ENCODE measurements at places on chromosomes 13 and 19.

DNA sequence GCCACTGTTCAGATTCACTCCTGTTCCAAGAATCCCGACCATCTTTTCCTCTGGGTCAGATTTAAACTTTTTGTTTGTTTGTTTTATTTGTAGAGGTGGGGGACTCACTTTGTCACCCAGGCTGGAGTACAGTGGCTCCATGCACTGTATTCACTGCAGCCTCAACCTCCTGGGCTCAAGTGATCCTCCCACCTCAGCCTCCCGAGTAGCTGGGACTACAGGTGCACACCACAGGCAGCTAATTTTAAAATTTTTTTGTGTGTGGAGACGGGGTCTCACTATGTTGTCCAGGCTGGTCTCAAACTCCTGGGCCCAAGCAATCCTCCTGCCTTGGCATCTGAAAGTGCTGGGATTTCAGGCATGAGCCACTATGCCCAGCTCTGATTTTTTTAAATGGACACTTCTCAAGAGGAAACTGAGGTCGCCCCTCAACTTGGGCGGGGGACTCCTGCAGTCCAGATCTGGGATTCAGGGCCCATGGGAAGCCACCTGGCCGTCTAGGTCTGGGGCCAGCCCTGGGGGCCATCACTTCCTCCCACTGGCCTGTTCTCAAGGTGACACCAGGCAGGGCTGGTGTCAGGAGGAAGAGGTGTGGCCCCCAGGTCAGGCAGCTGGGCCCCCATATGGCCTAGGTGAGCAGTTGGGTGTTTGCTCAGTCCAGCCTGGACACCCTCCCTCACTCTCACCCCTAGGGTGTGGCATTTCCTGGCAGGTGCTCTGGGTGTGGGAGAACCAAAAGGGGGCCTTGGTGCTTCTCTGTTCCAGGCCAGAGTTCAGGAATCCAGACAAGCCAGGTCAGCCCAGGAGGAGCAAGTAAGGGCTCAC, 1.3 kb downstream of the B3GNT3 start:
- H3K36me3 ChIP-seq: no peaks in the 10 kb centered on the region
- DNase-seq: no peak
- peaks cover 17% of the 10 kb centered on the region for H3K4me1 ChIP-seq
- H3K27me3 ChIP-seq: peaks cover 25% of the 10 kb centered on the region

- H3K36me3 ChIP-seq: no peaks in the 10 kb centered on the region
- peak; percentile 33 for DNase-seq
- peaks cover 5% of the 10 kb centered on the region for H3K4me1 ChIP-seq
- H3K4me3 ChIP-seq: no peak overlapping the region
- peaks cover 37% of the 10 kb centered on the region for H3K27me3 ChIP-seq
These were observed 47.4 kb upstream of the TMTC4 start for GRCh38 chr13:100721885-100722512.

DNA sequence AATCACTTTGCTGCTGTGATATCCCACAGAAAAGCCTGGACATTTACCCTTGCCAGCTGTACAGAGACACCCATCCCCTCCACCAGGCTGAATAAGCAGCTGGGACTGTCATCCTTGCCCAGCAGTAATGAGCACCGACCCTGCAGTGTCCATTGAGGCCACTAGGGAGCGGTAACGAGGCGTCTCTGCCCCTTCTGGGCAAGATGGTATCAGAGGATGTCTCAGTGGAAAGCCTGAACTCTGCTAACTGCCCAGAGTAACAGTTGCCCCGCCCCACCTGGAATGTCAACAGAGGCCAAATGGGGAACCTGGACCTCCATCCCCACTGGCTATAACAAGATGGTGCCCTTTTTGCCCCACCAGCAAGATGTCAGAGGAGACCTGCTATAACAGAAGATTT, 22.8 kb upstream of the CEACAM20 start:
- no peak overlapping the region for H3K27ac ChIP-seq
- DNase-seq: no peak
- no peak overlapping the region for H3K4me3 ChIP-seq
- H3K36me3 ChIP-seq: no peaks in the 10 kb centered on the region

DNA sequence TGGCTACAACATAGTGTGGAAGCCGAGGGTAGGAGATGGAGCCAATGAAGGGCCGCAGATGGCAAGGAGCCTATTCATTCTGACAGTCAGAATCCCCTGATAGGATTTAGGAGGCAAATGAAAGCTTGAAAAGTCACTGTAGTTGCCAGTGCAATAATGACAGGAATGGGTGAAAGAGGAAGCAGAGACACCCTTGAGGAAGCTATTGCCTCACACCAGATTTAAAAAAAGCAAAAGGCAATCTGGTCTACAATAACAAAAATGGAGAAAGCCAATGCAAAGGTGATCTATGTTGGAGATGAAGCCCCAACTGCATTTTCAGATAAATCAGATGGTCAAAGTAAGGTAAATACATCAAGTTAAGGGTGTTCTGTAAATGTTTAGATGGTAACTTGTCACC, 158.5 kb downstream of the TUBA3C start:
- no peak for DNase-seq
- peaks cover 4% of the 10 kb centered on the region for H3K27me3 ChIP-seq
- no peak overlapping the region for H3K4me3 ChIP-seq
- H3K4me1 ChIP-seq: no peaks in the 10 kb centered on the region

DNA sequence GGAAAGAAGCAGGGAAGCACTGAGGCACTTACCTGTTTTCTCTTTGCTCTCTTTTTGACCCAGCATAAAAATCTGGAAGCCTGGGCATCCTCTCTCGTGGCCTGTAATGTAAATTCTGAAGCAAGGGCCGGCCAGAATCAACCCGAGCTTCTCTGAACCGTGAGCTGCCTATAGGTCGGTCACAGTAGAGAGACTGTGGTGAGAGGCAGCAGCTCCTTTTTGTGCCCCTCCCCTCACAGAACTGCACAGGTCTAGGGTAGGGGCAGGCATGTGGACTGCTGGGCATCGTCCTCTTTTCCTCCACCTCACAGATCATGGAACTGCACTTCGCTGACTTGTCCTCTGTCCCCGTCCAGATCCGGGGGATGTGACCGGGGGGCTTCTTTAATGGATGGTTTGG, 12.5 kb downstream of the FAM124A start:
- no peak overlapping the region for H3K4me3 ChIP-seq
- H3K4me1 ChIP-seq: no peaks in the 10 kb centered on the region
- H3K36me3 ChIP-seq: no peaks in the 10 kb centered on the region
- peaks cover 56% of the 10 kb centered on the region for H3K27me3 ChIP-seq

DNA sequence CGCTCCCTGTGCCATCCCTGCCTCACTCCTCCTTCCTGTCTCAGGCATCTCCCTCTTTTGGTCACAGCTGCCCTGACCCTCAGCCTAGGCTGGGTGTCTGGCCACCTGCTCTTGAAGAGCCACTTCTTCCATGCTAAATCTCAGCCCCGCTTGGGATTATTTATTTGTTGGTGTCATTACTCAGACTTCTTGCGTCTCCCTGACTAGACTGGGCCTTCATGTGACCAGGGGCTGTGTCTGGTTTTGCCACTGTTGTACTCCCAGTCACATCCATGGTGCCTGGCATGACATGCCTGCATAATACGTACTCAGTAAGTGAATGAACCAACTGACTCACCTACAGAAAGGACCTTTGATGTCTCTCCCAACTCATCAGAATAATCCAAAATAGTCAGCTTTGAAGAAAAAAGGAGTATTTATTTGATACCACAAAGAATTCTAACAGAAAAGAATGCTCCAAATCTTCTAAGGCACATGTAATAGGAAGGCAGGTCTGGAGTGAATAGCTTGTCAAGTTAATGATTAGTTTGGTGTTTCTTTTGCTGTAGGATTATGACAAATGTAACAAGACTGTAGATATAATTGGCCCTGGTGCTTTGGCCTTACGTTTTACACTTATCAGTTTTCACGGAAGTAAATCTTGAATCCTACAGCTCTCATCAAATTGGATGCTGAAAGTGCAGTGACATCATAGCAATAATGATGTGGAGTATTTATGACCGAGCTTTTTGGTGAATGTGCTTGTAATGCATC, 84.0 kb downstream of the ALOX5AP start:
- H3K36me3 ChIP-seq: no peaks in the 10 kb centered on the region
- H3K4me1 ChIP-seq: no peaks in the 10 kb centered on the region
- no peak for DNase-seq
- H3K27me3 ChIP-seq: peaks cover 48% of the 10 kb centered on the region

DNA sequence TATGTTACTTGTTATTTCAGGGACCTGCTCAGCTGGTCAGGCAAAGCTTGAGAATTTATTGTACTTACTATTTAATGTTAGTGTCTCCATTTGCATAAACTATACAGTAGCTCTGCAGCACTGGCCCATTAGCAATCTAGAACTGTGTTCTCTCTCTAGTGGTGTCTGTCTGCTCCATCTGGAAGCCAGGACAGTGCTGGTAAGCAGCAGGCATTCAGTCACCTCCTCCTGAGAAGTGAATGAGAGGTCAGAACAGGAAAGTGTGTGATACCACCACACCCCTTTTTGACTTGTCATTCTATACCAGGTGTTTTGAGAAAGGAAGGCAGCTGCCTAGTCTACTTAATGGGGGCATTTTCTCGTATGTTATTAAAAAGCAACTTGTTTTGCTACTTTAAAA, 3.9 kb downstream of the COG3 start:
- H3K4me3 ChIP-seq: no peak overlapping the region
- H3K27me3 ChIP-seq: no peaks in the 10 kb centered on the region
- peak overlapping the region; percentile 97 for H3K27ac ChIP-seq

Measured in effector memory CD8-positive, alpha-beta T cell (primary cell).